NCI-H82 (cell line): ENCODE measurements at places on chromosomes 5 and 9.

GRCh38 chr5:160375166-160375565 lies 4.7 kb upstream of the C1QTNF2 start:
- no peak for DNase-seq

DNA sequence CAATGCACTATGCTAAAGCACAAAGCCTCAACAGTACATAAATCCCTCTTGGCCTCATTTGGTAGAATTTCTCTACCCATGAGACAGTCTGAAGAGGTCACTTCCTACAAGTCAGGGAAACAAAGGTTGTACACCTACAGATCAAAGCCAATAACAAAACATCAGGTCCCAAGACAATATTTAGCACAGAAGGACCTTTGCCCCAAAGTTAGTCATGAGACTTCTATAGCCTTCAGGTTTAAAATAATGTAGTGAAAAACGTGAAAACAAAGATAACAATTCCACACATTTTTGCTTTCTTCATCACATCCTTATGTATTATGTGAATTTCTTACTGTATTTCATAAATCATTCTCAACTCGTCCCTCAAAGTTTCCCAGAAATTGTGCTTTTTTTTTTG lies 15.8 kb downstream of the AFF4 start:
- DNase-seq: no peak

GRCh38 chr5:104084896-104085295 lies 522.3 kb upstream of the NUDT12 start:
- no peak for DNase-seq

GRCh38 chr5:111694133-111694532 lies 62.9 kb downstream of the NREP start:
- no peak for DNase-seq

DNA sequence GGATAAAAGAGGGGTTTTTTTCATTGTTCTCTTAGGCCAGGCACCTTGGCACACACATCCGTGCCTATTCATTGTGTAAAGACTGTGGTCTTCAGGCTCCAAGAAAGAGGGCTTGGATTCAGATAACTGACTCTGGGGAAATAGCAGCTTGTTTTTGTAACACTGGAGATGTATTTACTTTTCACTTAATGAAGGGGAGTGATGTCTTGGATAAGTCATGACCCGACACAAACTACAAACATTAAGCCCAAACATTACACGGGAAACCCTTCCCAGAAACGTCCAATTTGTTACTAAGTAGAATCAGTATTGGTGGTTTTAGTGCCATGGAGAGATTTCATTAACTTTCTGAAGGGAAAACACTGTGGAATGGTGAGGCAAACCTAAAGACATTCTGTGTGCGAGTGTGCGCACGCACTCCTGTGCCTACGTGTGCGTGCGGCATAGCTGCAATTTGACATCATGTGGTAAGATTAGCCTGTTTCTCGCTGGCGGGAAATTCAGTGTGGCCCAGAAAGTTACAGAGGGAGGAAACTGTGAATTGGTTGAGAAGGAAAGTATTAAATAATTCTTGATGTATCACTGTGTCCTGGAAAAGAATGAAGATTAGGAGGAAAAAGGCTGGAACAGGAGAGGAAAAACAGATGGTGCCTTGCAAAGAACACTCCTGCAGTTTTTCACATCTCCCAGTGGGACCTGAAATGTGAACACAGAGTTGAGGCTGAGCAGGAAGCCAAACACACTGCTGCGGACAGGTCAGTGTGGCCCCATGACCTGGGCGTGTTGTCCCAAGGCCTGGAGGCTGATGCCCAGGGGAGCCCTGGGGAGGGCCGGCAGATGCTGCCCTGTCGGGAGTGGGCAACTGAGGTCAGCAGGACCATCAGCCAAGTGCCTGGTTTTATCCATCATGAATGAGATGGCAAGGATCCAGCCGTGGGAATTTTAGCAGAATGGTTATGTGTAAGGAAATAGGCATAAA lies 108.5 kb downstream of the GAS1 start:
- no peak for DNase-seq

- no peak for DNase-seq
Measured at GRCh38 chr9:130599625-130600024, 20.2 kb downstream of the FUBP3 start.

DNA sequence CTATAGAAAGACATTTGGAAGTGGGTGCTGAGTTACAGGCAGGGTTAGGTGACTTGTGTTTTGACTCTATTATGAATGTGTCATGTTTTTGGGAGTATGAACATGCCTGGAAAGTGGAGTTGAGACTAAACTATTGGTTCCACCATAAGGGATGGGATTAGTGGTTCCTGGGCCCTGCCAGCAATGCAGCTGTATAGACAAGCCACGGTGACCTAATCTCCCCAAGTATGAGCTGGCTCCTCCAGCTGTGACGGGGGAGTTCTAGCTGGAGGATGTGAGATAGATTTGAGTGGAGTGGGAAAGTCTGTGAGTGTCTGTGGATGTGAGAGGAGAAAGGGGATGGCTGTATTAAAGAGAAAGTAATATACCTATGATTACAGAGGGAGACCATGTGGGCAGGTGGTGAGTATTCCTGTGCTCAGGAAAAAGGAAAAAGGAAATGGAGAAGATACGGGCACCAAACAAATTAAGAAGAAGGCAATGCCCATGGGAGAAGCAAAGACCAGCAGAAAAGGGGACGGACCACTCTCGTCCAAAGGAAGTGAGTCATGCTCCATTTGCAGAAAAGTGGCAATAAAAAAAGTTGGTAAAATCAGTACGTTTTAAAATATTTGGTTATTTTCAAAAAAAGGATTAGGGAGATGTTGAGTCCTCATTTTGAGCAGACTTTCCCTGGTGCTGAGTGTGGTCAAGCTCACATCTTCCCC lies 48.3 kb upstream of the ICE1 start:
- peak; percentile 8 for DNase-seq

GRCh38 chr5:173323106-173323798 lies 5.0 kb downstream of the STC2 start:
- DNase-seq: no peak

DNA sequence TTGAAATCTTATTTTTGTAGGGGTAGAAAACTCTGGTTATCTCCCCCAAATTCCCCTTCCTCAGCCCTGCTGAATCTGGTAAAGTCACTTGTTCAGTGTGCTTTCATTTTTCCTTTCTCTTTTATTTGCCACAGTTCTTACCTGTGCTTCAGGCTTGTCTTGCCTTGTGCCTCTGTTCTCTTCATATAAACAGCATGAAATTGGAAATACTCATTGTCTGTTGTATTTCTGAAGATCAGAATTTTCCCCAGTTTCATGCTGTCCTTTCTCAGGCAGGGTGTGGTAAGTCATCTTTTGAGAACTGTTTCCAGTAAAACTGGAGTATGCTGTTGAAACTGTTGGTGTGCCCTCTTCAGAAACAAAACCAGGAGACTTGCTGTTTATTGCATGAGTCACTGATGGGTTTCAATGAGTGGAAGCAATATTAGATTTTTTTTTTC lies 7.0 kb downstream of the PAM start:
- DNase-seq: no peak

GRCh38 chr9:114804505-114804904 lies 1.3 kb downstream of the TNFSF15 start:
- no peak for DNase-seq

DNA sequence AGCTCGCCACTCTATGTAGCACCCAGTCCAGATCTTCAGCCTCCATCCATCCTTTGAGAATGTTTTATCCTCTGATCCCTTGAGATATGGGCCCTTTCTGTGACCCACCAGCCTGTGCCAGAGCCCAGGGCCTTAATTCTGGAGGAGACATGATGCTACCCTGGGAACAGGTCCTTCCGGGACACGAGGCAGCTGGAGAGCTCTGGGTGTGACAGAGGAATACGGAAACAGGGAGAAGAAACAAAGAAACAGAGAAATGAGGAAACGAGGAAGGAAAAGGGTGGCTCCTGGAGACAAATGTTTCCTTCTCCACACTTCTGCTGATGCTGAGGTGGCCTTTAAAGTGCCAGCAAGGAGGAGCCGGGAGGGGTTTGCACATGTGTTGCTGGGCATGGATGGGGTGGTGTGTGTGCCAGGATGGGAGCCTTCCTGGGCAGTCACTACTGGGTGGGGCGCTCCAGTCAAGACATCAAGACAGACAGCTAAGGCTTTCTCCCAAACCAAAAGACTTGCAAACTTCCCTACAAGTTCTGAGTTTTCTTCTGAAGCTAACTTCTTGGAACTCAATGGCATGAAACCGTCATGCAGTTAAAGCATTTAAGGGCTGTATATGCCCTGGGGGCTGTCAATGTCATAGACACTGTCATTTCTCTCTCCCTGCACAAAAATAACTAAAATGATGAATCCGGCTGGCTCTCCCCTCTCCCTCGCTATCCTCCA lies 22.8 kb upstream of the MARCHF6 start:
- no peak for DNase-seq

DNA sequence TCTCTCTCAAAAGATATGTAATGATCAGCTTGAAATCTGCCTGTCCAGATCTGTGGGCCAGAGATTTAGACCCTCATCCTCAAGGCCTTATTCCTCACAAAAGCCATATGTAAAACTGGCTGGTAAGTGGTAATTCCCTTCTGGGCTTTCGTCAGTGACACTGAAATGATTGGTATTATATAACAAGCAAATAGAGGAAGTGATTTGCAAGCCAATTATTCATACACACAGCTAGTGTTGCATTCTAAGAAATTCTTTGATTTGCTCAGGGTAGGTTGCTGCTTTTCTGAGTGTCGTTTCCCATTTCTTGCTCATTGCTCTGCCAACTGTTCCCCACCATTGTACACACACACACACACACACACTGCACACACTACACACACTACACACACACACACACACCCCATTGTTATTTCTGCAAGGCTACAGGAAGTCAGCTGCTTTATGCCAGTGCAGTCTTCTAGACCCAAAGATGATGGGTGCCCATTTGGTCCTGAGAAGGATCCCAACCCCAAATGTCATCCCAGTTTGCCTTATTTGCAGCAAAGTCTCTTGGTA lies 76.8 kb downstream of the PRLR start:
- DNase-seq: no peak

DNA sequence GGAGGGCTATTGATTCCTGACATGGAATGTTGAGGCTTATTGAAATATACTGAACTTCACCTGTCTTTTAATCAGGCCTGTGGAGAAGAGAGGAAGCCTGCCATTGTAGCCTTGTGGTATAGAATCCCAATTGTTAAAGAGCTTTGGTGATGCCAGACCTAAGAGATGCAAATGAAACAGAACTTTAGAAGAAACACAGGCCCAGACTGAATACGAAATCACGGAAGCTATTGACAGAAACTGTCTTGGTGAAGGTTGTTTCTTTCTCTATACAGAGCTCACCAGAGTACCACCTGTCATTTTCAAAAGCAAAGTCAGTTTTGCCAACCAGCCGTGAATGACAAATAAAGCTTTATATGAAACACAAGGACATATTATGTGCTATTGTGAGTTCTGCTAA lies 660.3 kb downstream of the ISL1 start:
- DNase-seq: no peak

DNA sequence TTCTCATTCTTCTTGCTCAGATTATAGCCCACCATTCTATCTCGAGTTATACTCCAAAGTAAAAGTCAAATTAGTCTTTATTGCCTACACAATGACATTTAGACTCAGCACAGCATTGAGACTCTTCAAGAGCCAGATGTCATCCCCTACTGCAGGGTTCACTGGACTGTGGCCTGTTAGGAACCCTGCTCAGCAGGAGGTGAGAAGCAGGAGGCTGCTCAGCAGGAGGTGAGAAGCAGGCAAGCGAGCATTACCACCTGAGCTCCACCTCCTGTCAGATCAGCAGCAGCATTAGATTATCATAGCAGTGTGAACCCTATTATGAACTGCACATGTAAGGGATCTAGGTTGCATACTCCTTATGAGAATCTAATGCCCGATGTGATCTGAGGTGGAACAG lies 12.7 kb upstream of the LIFR start:
- no peak for DNase-seq

DNA sequence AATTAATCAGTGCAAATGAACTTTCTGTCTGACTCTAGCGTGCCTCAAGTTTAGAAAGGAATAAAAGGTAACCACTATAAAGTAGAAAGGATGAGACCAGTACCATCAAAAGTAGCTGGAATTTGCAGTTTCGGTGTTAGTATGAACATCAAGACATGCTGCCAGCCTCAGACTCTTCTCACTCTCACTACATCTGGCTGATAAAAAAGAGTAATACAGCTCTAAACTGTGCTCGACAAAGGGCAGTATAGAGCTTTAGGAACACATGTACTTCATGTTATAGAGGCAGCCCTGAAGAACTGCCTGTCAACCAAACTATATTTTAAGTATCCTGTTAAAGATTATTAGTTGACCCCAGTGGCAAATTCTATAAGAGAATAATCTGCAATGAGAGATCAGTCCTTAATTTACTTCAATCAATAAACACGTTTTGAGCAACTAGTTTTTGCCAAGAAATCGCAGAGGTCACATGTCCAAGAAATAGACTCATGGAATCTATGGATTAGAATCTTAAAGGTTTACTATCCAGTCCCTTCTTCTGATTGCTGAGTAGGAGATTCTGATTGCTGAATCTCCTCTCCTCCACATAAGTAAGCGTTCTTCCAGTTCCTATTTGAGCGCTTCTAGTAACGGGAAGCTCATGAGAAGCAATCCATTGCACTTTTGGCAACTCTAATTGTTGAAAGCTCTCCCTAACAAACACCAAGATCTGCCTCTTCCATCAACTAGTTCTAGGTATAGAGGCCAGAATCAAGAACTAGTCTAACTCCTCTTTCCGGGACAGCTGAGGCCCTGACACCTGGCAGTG lies 941 bp downstream of the XPA start:
- peak; percentile 23 for DNase-seq

DNA sequence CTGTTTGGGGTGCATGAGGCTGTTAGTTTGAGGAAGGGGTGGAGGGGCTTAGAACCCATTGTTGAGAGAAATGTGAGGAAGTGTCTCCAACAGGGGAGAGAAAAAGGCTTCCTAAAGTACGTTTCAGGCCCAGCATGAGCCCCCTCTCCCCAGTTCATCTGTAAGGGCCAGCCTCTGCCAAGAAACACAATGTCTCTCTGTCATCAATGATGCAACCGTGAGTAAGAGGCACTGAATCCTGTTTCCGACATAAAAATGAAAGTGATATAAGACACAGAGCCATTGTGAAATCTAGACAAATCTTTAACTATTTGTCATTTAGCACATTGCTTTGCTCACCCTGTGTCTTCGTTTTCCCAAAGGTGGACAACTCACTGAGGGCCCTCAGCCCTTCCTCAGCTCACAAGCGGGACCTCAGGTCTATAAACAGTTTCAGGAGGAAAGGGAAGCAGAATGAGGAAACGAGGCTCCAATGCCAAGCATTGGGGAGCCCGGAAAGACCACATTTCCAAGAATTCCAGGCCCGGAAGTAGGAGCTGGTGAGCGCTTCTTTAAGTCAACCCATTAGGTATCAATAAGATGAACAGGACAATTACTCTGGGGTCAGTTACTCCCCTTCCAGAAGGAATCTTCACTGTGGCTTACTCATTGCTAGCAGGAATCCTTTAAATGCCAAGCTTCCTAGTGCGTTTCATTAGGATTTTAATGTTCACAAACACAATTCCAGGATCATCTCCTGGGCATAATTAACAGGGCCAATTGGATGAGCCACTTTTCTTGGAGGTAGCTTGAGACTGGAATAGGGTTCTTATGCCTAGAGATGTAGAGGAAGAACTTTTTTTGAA lies 59.0 kb upstream of the KLF4 start:
- DNase-seq: no peak
